Colonic mucosa (tissue), 4 donors: ENCODE measurements at places on chromosomes 11 and 22. TPM values are rescaled to one million over a fixed set of nuclear protein-coding genes. Genes with fewer than 3 reads are reported as not detected.

DNA sequence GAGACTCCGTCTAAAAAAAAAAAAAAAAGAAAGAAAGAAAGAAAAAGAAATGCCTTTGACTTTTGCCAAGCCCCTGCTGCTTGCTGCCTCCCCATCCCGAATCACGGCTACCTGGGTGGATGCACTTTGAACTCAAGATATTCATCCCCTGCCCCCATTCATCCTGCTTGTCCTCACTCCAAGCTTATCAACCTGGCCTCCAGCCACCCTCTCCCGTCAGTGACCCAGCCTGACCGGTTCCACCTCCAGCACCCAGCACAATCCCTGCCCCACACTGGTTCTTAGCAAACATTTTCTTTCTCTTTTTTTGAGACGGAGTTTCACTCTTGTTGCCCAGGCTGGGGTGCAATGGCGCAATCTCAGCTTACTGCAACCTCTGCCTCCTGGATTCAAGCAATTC, 44.4 kb downstream of the CYTH4 start:
- peak; percentile 90 for DNase-seq
- peaks cover 23% of the 10 kb centered on the region for H3K27me3 ChIP-seq
- H3K36me3 ChIP-seq = no peaks in the 10 kb centered on the region
- no peak overlapping the region for H3K27ac ChIP-seq
- H3K4me3 ChIP-seq = no peak overlapping the region

DNA sequence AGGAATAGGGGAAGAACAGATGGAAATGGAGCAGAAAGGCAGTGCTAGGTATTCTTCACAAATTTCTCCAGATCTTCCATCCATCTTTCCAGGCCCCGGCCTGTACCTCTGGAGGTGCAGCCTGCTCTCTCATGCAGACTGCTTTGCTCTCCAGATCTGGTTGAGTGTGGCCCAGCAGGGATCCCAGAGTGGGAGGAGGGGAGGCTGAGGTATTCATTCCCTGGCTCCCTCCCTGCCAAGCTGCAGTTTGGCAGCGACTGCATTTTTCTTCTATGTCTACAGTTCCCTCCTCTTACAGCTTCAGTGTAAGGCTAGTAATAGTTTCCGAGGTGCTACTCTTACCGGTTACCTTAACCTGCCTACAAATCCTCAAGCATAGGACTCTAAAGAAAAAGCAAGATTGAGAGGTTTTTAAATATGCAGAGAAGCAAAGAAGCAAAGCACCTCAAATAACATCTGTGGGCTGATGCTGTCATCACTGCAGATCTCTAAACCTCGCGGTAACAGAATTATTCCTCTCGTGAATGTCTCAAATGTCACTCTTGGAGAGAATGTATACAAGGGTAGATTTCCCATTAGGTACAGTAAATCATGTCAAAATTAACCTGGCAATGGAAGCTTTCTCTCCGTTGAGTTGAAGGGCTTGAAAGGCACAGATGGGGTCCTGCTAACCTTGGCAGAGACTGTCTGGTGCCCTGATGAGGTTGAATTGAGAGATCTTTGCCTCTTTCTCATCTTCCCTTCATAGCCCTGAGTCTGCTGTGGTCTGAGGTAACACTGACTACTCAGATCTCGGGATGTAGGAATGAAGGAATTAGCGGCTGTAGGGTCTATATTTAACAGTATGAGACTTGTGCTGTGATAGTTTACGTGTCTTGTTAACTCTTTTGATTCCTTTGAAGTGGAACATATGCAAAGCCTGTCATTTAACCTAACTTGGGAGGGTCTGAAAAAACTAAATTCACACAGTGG, 297.9 kb upstream of the C11orf87 start:
- no peak overlapping the region for H3K4me3 ChIP-seq
- no peaks in the 10 kb centered on the region for H3K4me1 ChIP-seq
- H3K27me3 ChIP-seq = no peaks in the 10 kb centered on the region
- no peaks in the 10 kb centered on the region for H3K36me3 ChIP-seq
- H3K27ac ChIP-seq = no peak overlapping the region

GRCh38 chr11:112902361-112903011, 58.7 kb upstream of the NCAM1 start:
- H3K27me3 ChIP-seq = no peaks in the 10 kb centered on the region
- H3K4me1 ChIP-seq = no peaks in the 10 kb centered on the region
- DNase-seq = no peak
- no peaks in the 10 kb centered on the region for H3K36me3 ChIP-seq
- H3K4me3 ChIP-seq = no peak overlapping the region
- no peak overlapping the region for H3K27ac ChIP-seq

DNA sequence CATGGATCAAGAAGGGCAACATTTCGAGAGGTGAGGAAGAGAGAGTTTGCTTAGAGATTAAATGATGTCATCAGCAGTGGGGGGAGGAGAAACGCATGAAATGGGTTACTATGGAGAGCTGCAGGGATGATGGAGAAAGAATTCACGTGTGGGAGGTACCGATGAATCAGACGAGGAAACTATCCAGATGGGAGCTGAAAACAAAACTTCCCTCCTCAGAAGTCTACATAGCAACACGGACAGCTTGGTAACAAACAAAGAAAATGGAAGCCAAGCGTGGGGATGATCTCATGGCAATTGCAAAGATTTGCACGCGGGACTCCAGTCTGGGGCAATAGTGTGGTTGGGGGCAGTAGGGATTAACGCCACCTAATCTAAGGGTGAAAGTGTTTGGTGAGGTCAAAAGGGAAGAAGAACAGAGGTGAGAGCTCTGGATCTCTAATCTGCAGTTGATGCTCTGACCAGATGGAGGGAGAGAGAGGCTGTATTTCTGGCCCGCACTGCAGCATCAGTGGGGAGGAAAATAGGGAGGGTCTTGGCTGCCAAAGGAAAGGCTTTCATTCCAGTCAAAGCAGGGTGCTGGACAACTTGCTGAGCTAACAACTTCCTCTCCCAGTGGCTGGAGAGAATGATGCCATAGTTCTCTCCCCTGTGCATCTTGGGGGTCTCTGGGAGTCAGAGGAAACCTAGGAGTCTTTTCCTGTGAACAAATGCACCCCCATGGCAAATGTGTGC, 43.4 kb upstream of the CSNK2A3 start:
- no peaks in the 10 kb centered on the region for H3K4me1 ChIP-seq
- H3K27me3 ChIP-seq = no peaks in the 10 kb centered on the region
- H3K36me3 ChIP-seq = no peaks in the 10 kb centered on the region
- no peak for DNase-seq

GRCh38 chr22:31870890-31871289, 73.4 kb upstream of the YWHAH start:
- no peaks in the 10 kb centered on the region for H3K4me1 ChIP-seq
- no peak overlapping the region for H3K4me3 ChIP-seq
- peak overlapping the region; percentile 42 for H3K27ac ChIP-seq
- no peaks in the 10 kb centered on the region for H3K27me3 ChIP-seq
- H3K36me3 ChIP-seq = no peaks in the 10 kb centered on the region

DNA sequence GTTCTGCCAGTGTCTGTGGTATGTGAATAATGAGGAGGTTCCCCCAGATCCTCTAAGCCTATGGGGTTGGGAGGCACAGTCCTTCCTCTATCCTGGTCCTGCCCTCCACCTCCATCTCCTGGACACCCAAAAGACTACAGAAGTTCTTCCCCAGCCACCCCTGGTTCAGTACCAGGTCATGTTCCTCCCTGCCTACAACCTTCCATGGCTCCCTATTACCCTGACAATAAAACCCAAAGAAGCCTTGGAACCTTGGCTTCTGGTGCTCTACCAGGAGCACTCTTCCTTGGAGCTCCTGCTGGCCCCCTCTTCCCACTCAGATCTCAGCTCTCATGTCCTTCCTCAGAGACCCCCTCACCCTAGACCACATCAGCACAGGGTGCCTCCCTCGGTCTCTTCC, 12.9 kb downstream of the TRPM5 start:
- DNase-seq = no peak
- no peak overlapping the region for H3K4me3 ChIP-seq

The TSKU gene
- total RNA-seq = 39.6 TPM

The TYR gene
- total RNA-seq = not detected

The CLDN5 gene
- 10.4 TPM for total RNA-seq
